Hepatocyte (in vitro differentiated cells): ENCODE measurements at places on chromosomes 1 and 21. TPM values are rescaled to one million over a fixed set of nuclear protein-coding genes. Genes with fewer than 3 reads are reported as not detected.

DNAH14 gene
- 14.7 and 15.2 TPM in 2 replicates for polyA plus RNA-seq

S100B gene
- not detected in 2 replicates for polyA plus RNA-seq

OR2W3 gene
- not detected in 2 replicates for polyA plus RNA-seq

CFHR4 gene
- polyA plus RNA-seq, result 0.21 and 1.2 TPM in 2 replicates

BLACAT1 gene
- 0.35 and 0.58 TPM in 2 replicates for polyA plus RNA-seq

TTC22 gene
- polyA plus RNA-seq, result 7.8 and 9.0 TPM in 2 replicates

HRNR gene
- polyA plus RNA-seq, result not detected in 2 replicates

CXADR gene
- 66.3 and 75.0 TPM in 2 replicates for polyA plus RNA-seq

S100A8 gene
- polyA plus RNA-seq, result 0.60 and 2.2 TPM in 2 replicates

MXRA8 gene
- 242 and 261 TPM in 2 replicates for polyA plus RNA-seq

DLGAP3 gene
- 0.79 and 1.0 TPM in 2 replicates for polyA plus RNA-seq

HMCN1 gene
- 2.0 and 2.3 TPM in 2 replicates for polyA plus RNA-seq

DNA sequence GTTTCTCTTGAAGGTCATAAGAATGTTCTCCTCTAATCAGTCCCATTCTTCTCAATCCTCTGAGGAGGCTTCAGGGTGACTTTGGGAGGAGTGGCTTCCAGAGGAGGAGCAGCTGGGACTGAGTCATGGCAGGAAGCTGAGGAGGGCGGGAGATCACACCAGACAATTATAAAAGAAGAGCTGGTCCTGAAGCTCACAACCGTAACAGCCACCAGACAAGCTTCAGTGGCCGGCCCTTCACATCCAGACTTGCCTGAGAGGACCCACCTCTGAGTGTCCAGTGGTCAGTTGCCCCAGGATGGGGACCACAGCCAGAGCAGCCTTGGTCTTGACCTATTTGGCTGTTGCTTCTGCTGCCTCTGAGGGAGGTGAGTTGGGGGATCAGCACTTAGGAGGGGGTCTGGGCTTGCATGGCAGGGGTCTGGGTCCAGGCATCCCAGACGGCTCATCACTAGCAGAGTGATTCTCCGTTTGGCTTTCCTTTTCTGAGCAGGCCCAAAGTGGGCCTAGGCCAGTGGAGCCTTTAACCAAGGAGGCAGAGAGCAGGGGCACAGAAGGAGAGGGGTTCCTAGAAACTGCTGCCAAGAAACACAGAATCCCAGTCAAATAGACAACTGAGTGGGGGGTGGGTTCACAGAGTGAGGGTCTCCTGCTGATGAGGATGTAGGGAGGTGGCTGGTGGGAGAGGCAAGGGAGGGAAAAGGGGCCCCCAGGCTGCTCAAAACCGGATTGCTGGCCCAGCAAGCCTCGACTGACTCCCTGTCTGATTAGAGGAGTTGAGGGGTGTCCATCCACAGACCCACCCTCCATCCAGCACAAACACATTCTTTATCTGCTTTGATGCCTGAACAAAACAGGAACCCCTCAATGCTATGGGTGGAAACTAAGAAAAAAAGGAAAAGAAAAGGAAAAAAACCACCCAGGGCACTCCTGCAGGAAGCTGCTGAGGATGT, at the start of gene ECM1:
Gene ECM1, plus strand, starts transcription at position 198 of the 953 bp plus-strand sequence. Its CDS starts 101 bp downstream, at position 299.
- DNase-seq, result peak; percentile 64

DNA sequence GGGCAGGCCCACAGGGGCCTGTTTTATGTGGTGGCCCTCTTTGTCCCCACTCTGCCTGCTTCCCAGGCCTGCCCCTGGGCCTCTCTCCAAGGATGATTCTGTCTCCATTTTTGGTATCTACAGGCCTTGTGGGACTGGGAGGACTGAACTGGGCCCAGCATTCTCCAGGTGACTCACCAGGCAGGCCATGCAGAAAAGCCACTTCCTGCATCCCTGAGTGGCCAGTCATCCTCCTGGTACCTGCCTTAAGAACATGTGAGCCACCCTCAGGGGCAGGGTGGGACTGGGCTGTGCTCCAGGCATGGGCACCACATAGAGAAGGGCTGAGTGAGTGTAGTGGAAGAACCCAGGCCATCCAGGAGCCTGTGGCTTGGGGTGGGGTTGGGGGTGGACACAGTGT, 20.0 kb upstream of the BCAR3 start:
- DNase-seq, result peak; percentile 69

DNA sequence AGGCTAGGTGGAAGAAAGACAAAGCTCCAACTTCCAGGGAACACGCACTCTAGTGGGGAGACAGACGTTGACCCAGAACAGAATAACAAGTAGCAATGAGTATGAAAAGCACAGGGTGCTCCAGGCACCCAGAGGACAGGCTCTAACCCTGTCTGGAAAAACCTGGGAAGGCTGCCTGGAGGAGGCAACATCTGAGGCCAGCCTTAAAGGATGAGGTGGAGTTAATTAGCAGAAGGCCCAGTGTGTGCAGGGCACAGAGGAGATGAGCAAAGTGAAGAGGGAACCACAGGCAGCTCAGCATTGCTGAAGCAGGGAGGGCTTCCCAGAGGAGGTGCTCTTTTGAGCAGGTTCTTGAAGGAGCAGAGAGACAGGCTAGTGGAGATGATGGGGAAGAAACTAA, 126.7 kb upstream of the KLHDC7A start:
- DNase-seq, result no peak

DNA sequence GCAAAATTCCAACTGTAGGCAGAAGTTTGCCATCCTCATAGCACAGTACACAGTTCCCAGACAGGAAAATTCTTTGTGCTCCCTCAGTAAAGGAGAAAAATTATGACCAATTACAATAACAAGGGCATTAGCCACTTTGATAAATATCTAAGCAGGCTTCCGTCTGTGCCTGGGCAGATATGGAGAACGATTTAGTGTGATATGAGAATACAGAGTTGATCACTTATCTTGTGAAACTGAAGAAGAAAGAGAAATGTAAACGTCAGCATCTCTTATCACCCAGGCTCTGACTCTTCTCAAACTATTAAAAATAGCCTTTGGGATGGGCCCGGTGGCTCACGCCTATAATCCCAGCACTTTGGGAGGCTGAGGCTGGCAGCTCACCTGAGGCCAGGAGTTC, 54.5 kb upstream of the TIAM1 start:
- DNase-seq, result no peak

GRCh38 chr1:216325946-216326345, 97.3 kb downstream of the USH2A start:
- no peak for DNase-seq

DNA sequence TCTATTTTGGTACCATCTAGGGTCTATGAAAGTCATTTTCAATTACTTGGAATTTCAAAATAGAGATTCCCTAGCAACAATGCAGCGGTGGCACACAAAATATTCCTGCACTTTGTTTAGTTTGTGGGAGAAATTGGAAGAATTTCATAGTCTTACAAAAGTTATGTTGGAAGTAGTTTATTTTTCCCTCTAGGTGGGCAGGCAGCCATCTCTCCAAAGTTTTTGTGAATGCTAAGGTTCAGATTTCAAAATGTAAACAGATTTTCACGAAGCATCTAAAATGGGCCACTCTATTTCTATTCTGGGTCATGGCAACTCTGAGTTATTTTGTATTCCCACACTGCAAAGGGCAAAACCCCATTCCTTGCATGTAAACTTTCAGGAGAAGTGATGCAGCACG, 8.0 kb downstream of the SMCP start:
- no peak for DNase-seq

DNA sequence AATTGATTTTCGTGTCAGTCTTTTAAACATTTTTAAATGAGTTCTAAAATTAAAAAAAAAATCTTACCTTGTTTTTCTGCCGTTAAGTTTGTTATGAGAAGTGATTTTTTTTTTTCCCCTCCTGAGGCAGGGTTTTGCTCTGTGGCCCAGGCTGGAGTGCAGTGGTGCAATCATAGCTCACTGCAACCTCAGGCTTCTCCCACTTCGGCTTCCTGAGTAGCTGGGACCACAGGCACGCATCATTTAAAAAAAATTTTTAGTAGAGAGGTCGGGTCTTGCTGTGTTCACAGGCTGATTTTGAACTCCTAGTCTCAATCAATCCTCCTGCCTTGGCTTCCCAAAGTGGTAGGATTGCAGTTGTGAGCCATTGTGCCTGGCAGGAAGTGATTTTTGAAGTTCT, 41.1 kb downstream of the MTR start:
- no peak for DNase-seq

- DNase-seq, result no peak
Observed at GRCh38 chr1:46960250-46960649, 19.0 kb upstream of the CYP4A11 start.

DNA sequence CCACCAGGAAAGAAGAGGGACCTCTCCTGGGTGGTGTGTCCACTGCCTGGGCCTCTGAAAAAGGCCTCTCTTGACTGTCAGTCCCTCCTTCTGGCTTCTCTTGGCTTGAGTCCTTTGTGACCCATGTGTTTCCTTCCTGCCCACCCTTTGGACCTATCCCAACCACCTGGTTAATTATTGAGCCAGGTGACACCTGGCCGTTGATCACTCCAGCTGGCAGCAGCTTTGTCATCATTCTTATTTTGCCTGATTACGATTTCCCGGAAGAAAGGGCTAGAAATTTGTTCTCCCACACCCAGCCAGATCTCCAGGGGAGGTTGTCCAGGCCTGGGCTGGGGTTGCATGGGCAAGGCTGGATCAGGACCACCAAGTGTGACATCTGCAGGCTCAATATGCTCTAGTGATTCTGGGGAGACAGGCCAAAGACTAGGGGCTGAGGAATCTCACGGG, 24.8 kb downstream of the CSF1 start:
- peak; percentile 71 for DNase-seq

- no peak for DNase-seq
Observed at GRCh38 chr1:20110679-20111078, 8.7 kb downstream of the PLA2G2D start.

GRCh38 chr1:230074762-230075161, 7.7 kb downstream of the GALNT2 start:
- no peak for DNase-seq

DNA sequence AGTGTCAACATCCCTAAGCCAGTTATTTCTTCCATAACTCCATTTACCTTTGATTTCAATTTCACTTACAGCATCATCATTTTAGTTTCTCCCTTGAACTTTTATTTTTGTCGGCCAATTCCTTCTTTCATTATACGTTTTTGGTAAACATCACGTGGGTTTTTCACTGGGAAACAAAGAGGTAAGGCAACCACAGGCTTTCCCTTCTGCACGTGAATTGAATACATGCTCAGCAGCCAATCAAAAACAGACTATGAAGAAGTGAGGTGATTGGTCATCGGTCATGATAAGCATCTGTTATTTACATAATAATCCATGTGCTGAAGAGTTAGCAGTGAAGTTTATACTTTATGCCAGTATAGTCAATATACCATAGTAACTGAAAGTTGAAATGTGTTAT, 98.7 kb downstream of the NCAM2 start:
- DNase-seq, result no peak

DNA sequence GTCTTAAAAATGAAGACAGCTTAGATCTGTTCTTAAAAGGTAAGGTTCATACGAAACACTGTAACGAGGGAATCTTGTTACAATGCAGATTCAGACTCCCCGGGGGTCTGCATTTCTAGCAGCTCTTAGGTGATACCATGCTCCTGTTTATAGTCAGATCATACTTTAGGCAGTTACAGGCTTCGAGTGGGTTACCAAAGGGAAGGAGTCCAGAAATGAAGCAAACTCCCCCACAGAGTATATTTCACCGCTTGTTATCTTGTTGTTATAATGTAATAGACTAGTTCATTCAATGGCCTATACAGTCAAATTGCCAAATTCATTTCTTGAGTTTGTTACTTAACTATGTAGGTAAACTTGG, 601.1 kb downstream of the USP25 start:
- no peak for DNase-seq

- no peak for DNase-seq
Observed at GRCh38 chr1:239606850-239607400, 220.6 kb downstream of the CHRM3 start.

GRCh38 chr1:4847711-4848110, 193.3 kb downstream of the AJAP1 start:
- DNase-seq, result no peak

DNA sequence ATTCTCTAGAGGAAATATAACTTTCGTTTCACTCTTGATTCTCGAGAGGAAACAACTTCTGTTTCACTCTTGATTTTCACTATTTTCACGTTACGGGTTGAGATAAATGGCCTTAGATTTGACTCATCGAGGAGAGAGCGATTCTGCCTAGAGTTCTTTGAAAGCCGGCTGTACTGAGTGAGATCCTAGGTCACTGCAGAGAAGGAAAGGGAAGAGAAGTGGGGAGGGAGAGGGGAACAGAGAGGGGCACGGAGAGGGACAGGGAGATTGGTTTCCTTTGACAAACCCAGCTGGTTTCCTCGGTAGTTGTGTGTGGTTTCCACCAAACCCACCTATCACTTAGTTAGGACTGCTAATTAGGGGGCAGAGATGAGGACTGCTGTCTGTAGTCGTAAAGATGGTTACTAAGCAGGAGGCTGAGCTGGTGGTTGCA, 21.6 kb upstream of the GPR137B start:
- DNase-seq, result no peak

- DNase-seq, result no peak
Observed at GRCh38 chr1:198543670-198544260, 3.3 kb upstream of the ATP6V1G3 start.

DNA sequence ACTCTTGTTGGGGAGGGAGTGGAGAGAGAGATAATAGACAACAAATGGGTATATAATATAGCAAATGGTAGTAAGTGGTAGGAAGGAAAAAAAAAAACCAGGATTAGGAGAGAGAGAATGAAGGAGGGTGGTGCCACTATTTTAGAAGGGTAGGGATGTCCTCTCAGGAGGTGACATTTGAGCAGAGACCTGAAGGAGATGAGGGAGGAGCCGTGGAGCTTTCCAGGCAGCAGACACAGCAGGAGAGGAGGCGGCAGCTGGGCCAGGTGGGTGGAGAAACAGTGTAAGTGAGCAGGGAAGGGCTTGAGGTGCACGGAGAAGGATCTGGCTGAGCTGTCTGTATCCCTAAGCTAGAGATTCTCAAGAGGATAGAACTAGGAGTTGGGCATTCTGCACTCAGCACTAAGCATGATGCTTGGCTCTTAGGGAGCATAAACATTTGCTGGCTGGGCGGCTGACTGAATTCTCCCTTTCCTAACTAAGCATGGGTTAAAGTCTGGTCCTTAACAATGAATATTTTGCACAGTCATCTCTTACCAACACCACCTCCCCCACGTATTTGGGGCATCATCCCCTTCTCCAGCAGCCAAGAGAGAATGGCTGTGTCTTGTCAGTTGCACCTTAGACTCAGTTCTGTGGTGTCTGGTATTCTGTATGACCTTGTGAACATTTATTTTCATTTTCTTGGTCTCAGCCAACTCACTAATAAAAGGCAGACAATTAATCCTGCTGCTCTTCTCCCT, 27.6 kb upstream of the SARS1 start:
- no peak for DNase-seq

GRCh38 chr1:201344206-201345080, 33.0 kb downstream of the TNNT2 start:
- DNase-seq, result no peak

DNA sequence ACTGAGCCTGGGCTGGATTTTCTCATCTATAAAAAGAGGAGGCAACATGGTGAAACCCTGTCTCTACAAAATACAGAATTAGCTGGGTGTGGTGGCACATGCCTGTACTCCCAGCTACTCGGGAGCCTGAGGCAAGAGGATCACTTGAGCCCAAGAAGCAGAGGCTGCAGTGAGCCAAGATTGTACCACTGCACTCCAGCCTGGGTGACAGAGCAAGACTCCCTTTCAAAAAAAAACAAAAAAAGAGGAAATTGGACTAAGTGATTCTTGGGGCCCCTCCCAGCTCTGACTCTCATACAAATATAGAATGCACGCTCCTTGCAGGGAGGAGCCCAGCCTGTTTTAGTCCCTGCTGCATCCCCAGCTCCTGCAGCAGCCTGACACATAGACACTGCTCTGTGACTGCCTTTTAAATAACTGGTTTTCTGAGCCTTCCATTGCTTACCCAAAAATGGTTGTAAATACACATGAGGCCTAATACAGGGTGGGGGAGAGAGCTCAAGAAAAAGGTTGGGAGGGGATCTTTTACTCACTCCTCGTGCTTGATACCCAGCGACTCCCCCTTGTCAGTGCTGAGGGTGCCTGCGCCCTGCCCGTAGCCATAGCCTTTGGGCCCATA, 17.2 kb downstream of the CSRP1 start:
- DNase-seq, result no peak
